ENCODE measurements at places on chromosomes 1 and 21.

DNA sequence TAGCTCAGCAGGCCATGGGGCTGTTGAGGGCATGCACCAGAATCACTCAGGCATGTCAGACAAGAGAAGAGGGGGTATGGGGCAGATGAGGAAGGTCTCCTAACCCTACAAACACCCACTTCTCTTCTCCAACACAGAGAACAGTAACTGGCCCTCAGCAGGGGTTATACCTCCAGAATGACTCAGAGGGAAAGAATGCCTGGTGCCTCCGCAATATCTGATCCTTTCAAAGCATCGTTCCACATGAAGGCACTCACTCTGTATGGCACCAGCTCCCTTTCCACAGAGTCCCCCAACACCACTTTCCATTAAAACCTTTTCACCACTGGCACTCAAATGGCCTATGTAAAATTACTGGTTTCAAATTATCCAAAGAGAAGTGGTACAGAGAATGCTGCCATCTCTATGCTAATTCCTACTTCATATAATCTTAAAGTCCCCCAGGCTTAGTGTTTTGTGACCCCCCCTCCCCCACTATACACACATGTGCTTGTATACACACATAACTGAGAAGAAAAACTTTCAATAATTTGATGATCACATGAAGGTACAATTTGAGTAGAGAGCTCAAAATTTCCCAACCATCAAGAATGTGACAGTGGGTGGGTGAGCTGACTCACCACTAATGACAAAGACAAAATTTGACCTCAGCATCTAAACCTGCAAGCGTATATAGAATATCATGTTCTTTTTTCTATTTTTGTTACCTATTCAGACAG, 91.5 kb downstream of the SIPA1L2 start:
- DNase-seq: no peak

GRCh38 chr21:46477765-46478164, 19.1 kb downstream of the DIP2A start:
- no peak for DNase-seq

DNA sequence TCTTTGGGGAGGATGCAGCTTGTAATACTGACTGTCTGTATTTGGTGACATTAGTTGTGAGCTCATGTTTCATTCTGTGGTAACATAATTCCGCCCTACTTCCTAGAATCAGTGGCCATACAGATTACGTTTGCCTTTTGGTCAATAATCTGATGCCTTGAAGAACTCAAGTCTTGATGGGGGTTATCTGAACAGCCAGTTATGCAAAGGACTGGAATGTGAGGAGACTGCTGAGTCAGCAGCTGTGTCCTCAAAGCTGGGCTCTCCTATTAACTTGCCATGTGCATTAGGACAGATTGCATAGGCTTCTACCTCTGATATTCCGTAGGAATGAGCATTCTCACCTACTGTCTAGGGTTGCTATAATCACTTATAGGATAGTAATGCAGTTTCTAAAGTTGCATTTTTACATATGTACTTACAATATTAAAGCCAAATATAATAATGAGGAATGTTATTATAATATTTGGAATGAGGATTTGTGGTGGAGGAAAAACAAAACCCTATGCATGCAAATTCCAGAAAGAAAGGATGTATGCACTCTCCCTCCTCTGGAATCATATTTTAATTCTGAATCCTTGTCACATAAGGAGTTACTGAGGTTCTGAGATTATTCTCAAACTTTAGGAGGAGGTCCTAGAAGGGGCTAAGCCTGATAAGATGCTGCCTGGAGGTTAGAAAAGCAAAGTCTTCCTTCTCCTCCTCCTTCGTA, 116.0 kb downstream of the NOS1AP start:
- DNase-seq: no peak

DNA sequence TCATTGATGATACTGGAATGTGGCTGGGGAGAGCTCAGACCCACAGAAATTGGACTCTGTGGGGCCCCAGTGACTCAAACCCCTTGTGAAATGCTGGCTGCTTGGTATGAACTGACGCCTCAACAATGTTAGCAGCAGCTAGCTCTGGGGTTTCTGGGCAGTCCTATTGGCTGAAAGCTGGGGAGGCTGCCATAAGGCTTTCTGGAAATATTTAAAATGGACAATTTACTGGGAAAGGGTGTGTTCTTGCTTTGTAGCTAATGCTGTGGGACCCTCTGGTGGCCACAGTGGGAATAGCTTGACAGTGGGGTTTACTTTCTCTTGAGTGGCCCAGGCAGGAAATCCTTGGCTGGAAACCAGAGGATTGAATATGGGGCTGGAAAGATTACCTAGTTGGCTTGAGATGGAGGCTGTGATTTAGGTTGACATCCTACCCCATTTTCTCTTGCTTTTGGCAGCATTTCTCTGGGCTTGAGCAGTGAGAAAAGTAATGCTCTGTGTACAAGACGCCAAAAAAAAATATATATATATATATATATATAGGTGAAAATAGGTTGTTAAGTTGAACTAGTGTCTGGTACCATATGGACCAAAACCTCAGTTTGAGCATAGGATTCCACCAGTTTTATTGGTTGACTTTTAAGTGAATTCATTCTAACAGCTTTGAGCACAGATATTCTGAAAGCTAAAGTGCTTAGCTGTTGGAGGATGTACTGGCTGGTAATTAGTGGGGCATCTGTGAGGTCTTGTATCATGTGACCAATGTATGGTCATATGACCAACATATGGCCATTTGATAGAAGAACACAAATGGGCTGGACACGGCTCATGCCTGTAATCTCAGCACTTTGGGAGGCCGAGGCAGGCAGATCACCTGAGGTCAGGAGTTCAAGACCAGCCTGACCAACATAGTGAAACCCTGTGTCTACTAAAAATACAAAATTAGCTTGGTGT, 8.2 kb upstream of the S100A10 start:
- peak; percentile 56 for DNase-seq

DNA sequence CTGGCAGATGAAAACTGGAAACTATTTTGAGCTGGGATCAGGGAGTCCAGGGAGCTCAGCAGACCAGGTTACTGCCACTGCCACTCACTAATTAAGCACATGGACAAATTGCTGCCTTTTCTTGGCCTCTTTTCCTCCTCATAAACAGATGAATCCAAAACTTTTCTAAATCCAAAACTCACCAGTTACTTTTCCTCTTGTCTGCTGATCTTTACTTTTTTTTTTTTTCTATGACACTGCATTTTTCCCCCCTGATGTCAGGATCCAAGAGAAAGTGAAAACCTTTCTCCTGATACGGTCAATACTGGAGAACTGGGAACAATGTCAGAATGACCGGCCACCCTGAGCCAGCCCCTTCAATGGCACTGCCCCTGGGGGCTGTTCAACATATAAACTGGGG, 405.8 kb downstream of the DUSP10 start:
- DNase-seq: no peak

DNA sequence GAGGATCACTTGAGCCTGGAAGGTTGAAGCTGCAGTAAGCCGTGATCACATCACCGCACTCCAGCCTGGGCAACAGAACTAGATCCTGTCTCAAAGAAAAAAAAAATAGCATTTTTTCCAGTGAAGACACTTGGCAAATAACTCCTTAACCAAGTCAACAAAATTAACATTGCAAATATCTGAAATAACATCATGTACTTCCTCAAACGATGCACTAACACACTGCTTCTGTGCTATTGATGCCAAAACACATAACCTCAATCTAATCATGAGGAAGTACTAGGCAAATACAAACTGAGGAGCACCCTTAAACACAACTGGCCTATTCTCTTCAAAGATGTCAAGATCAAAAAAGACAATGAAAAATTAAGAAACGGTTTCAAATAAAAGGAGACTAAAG, 32.3 kb downstream of the PABPC4 start:
- DNase-seq: no peak

DNA sequence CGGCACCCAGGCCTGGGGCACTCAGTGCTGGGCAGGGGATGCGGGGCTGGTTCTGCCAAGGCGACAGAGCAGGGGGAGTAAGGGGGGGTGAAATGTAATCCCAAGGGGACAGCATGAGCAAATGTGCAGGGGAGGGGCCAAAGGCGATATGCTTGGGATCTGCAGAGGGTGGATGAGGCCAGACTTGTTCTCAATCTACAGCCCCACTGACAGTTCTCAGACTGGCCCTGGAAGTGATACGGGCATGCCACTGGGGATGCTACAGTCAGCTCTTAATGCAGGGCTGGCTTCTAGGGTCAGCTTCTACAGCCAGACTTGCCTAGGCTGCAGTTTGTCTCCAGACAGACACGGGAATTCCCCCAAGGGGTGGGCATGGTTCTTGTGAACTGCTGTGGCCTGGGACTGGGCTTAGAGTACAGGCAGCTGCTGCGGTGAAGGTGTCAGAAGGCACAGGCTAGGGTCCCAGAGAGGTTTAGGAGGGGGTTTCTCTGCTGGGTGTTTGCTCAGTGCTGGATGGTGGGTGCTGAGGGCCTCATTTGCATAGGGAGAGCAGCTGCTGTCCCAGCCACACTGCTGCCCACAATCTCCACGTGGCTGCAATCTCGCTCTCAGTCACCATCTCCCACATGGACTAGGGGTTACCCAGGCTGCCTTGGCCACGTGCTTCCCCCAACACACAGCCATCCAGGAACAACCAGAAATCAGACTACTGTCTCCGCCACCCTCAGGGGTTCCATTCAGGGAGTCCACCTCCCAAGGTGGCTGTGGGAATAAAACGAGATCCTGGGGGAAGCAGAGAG, 190.1 kb downstream of the HIVEP3 start:
- no peak for DNase-seq

GRCh38 chr21:28961927-28962326, 30.8 kb downstream of the LTN1 start:
- no peak for DNase-seq

DNA sequence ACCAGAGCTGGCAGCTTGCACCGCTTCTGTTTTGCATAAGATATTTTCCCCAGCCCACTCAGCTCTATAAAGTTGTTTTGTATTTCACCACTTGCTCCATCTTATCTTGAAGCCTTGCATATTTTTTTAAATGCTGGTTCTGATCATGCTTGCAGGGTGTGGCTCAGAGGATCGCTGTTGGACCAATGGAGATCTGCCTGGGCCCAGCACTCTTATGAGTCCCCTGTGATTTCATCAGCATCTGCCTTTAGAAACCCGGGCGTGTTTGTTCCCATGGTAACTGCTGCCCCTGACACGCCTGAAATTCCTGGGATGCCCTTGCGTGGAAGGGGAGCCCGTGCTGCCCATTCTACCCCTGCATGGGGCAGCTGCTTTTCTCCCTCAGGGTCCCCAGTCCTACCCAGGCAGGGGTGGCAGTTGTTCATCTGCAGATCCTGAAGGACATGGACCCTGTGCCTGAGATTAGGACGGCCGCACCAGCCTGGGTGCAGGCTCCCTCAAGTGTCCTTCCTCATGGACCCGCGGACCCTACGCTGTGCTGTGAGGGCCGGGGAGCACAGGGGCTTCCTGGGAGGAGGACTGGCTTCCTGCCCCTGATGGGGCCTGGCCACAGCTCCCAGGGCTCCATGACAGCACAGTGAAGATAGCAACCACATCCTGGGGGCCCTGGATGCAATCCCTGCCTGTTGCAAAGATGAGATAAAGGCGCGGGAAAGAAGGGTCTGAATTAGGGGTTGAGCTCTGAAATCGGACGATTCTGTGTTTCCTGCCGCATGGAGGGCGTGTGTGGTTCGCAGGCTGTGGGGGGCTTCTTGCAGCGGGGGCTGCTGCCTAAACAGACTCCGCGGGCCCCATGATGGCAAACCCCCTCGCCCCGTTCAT, 226.5 kb downstream of the SDCCAG8 start:
- no peak for DNase-seq

- DNase-seq: no peak
Measured at GRCh38 chr1:110538075-110538474, 19.1 kb upstream of the KCNA10 start.

DNA sequence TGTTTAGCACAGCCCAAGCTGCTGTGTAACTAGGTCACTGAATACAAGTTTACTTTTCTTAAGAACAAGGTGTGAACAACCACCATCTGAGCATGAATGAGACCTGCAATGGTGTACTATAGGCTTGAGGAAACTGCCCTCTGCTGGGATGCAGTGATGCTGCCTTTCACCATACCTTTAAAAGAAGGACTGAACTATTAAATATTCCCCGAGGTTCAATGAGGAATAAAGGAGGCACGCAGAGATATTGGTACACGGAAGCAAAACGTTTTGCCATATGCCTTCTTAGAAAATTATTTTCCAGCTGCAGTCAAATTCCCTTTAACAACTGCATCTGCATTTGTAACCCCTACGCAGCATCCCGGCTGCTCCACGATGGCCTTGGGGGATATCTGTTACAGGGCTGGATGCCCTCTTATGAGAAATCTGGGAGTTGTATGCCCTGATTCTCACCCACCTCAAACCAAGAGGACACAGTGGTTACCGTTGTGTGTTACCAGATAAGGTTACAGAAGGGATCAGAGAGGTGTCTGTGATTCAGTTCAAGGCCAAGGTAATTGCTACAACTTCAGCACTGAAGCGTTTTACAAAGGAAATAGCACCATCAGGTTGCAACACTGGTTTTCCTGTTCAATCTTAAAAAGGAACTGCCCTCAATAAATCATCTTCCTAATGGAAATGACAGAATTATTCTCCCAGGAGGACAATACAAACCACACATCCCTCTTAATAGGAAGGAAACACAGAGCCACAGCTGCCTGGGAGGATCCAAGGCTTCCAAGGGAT, 470.5 kb downstream of the LTN1 start:
- no peak for DNase-seq

DNA sequence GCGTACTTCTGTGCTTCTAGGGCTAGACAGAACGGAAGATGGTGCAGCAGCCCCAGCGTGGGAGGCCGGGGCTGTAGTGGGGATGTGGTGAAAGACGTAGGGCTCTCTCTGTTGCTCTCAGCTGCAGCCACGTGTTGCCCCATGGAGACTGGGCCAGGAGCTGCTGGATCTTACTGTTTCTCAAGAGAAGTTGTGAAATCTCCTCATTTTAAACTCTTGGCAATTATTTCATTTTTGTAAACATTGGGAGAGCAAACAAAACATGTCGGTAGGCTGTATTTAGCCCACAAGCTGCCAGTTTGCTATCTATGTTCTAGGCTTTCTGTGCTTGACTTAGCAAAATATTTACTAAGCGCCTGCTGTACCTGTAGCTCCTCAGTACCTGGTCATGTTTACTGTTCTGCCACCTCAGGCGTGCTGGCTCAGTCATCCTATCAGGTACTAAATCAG, 15.9 kb upstream of the ELOA start:
- DNase-seq: no peak

Data from activated CD4-positive, CD25-positive, alpha-beta regulatory T cell treated with anti-CD3 and anti-CD28 coated beads, Interleukin-2, amount 50 U/mL, for 16 hours (primary cell).